CD4-positive, alpha-beta T cell treated with Interleukin-15 for 4 hours (primary cell): ENCODE measurements at places on chromosomes 1 and 21.

GRCh38 chr1:21139601-21140000 is 37.1 kb downstream of the EIF4G3 start:
- DNase-seq: no peak

DNA sequence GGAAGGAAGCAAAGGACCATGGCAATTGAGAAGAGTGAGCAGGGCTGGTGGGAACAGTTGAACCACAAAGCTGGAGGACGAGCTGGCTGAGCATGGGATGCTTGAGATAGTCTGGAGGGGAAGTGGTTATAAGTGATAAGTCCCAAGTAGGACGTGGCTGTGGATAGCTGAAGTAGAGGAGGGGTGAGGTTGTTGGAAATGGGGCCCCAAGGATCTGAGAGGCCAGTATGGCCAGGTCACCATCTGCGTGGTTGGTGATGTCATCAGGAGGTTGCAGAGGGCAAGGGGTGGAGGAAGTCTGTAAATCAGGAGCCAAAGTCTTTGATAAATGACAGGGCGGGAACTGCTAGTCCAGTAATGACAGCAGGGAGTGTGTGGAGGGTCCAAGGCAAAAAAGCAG is 11.0 kb upstream of the REN start:
- DNase-seq: no peak

- peak; percentile 71 for DNase-seq
Observed at GRCh38 chr1:6259491-6260362, 1.2 kb downstream of the GPR153 start.

- DNase-seq: no peak
Observed at GRCh38 chr1:212433577-212434462, 1.1 kb downstream of the NENF start.

GRCh38 chr1:213993929-213994328 is 6.2 kb downstream of the PROX1 start:
- no peak for DNase-seq

GRCh38 chr1:1164701-1165451 is 8.8 kb upstream of the TTLL10 start:
- DNase-seq: no peak

DNA sequence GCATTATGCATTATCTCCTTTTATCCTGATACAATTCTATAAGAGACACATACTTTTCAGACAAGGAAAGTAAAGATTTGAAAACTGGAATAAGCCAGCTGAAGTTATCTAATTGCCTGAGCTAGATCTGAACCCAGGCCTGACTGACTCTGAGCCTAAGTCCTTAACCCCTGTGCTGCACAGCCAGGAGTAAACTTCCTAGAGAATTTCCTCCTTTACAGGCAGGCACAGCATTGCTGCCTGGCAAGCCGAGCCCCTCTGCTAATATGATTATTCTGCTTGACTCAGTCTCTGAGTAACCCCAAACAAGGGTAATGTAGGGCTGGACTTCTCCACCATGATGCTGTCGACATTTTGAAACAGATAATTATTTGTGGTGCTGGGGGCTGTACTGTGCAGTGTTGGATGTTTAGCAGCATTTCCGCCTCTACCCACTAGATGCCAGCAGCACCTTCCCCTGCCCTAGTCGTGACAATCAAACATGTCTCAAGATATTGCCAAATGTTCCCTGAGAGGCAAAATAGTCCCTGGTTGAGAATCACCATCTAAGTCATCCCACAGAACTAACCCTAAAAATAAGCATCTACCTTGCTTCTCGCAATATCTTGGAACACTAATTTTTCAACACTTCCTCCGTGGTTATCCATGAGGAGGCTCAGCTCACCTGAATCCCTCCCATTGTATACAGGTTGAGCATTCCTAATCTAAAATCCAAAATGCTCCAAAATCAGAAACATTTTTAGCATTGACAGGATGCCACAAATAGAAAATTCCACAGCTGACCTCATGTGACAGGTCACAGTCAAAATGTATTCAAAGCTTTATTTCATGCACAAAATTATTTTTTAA is 18.5 kb downstream of the CAMK1G start:
- DNase-seq: peak; percentile 30

DNA sequence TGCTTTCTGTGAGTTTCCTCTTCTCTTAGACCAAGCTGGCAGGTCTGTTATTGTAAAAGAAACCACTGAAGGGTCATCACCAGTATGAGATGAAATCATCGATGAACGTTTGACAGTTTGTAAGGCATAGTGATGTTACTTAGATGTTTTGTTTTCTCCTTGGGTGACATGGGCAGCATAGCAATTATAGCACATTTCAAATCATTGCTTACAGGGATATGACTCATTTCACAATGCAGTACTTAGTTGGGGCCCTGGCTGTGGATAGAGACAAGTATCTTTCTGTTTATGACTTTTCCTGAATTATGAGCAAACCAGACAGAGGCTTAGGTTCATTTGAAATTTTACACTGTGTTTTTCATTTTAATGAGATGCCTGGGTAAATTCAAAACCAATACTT is 313.0 kb downstream of the RWDD3 start:
- no peak for DNase-seq

DNA sequence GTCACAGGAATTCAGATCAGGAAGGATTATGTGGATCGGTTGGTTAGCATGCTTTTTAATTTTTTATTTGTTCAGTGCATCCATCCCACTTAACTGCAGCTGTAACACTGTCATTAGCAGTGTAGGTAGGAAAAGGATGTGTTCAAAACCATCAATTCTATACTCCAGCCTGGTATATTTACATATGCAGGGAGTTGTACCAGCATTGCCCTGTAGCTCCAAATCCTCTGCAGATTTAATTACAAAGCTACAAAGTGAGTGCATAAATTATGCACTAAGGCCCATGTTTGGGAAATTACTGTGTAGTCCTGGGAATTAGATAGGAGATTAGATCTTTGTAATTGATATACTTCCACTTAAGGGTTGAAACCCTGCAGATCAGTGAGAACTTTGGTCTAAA is 15.9 kb upstream of the OSBPL9 start:
- no peak for DNase-seq

DNA sequence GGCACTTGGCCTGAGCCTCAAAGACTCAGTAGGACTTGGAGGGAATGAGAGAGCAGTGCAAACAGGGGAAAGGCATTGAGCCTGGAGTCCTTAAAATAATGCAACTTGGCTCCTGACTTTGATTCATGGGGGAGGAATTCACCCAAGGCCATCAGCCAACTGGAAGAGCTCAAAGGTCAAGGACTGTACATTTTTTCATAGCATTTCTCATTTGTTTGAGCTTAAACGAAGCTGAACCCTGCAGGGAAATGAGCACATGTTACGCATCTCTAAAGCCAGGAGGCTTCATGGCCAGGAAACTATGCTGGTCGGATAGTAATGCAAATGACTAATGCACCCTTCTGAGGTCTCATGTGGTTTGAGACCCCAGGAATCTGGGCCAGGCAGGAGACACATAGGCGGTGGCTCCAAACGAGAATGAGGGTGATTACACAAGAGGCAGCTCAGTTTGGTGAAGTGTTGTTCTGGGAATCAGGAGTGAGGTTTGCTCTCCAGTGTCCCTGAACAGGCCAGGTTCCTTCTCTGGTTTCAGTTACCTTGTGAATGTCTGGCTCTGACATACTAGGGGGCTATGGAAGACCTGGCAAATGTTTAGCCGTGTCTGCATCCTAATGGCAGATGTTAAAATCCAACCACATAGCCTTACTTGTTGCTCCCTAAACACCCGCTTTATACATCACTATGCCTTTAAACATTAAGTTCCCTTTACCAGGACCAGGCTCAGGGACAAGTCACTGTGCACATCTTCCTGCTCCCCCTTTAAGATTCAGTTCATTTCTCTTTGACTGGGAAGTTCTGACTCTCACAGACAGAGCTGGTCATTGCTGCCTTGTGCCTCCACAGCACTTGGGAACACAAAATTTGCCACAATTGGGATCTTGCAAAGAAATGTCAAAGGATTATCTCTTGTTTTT is 503.9 kb upstream of the USP24 start:
- no peak for DNase-seq

DNA sequence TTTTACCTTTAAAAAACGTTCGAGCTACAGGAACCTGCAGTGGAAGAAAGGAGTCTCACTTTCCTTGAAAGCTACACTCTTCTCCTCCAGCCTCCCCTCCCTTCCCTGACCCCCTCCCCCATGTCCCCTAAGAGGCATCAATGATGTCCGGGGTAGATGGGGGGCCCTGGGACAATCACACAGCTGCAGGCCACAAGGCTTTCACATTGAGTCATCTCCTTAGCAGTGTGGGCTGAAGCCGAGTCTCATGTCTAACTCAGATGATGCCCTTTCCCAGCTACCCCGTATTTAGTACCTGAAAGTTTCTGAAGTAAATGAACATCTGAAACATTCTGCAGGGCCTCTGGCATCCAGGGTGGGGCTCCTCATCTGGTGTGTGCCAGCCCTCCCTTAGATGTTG is 6.3 kb upstream of the GPR25 start:
- no peak for DNase-seq

GRCh38 chr1:211532088-211532444 is 40.1 kb upstream of the RD3 start:
- no peak for DNase-seq

- DNase-seq: no peak
Observed at GRCh38 chr1:27569088-27569460, 34.9 kb downstream of the AHDC1 start.

DNA sequence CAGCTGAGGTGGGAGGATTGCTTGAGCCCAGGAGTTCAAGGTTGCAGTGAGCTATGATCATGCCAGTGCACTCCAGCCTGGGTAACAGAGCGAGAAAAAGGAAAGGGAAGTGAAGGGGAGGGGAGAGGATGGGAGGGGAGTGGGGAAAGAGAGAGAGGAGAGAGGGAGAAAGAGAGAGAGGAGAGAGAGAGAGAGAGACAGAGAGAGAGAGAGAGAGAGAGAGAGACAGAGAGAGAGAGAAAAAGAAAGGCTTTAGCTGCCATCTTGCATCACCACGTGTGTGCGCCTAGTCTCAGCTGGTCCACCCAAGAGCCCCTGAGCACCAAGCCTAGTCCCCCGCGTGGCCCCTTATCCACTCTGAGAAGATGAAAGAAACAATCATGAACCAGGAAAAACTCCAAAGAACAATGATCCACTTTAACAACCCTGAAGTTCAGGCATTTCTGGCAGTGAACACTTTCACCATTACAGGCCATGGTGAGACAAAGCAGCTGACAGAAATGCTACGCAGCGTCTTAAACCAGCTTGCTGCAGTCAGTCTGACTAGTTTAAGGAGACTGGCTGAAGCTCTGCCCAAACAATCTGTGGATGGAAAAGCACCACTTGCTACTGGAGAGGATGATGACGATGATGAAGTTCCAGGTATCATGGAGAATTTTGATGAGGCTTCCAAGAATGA is 115.5 kb upstream of the CDC42BPA start:
- DNase-seq: no peak

- DNase-seq: peak; percentile 64
Observed at GRCh38 chr1:181141431-181141910, 53.0 kb downstream of the IER5 start.

GRCh38 chr1:230972855-230973271 is 5.8 kb downstream of the TTC13 start:
- DNase-seq: peak; percentile 75

- no peak for DNase-seq
Observed at GRCh38 chr1:113322439-113322838, 67.9 kb upstream of the MAGI3 start.

- no peak for DNase-seq
Observed at GRCh38 chr1:244296003-244296402, 155.7 kb downstream of the ADSS2 start.

DNA sequence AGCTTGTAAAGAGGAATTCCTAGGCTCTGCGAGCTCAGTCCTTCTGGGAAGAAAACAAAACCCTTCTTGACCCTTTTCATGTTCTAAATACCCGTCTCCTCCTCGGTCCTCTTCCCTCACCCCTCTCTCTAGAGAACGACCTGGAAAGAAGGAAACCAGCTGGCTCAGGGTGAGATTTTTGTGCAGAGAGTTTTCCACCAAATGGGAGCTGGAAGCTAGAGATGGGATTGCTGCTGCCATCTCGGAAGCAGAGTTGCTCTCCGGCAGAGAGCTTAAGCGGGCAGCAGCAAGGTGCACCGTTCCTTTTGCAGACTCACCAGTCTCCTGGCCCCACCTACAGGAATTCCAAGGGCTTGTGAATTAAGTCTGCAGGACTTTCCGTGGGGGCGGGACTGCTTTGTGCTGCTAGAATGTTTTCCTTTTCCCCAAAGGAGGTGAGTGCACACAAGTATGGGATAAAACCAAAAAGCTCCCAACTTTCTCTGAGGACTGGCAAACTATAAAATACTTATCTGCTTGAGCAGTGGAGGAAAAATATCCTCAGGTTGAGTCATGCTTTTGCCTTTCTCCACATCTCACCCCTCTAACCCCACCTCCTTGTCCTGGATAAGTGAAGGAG is 29.1 kb upstream of the KIAA0040 start:
- no peak for DNase-seq

GRCh38 chr1:103122983-103123720 is 14.8 kb upstream of the COL11A1 start:
- no peak for DNase-seq

DNA sequence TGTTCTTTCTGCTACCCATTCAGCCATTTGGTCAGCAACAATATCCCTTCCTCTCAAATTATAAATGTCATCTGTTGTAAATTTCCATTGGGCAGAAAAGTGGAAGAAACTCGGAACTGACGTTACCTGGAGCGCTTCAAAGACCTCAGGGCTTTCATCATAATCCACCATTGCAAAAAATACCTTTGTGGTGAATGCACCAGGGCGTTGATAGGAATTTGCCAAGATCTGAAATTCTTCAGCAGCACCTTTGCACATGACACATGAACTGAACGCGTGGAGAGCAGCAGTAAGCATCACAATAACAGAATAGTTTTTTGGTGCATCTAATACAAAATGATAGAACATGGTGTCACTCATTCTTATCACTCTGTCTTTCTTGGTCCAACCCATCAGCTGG is 3.1 kb upstream of the TEKT2 start:
- DNase-seq: no peak

GRCh38 chr1:169043823-169044222 is 62.7 kb upstream of the ATP1B1 start:
- no peak for DNase-seq
